Brain microvascular endothelial cell (primary cell): ENCODE measurements at places on chromosomes 1 and 21.

DNA sequence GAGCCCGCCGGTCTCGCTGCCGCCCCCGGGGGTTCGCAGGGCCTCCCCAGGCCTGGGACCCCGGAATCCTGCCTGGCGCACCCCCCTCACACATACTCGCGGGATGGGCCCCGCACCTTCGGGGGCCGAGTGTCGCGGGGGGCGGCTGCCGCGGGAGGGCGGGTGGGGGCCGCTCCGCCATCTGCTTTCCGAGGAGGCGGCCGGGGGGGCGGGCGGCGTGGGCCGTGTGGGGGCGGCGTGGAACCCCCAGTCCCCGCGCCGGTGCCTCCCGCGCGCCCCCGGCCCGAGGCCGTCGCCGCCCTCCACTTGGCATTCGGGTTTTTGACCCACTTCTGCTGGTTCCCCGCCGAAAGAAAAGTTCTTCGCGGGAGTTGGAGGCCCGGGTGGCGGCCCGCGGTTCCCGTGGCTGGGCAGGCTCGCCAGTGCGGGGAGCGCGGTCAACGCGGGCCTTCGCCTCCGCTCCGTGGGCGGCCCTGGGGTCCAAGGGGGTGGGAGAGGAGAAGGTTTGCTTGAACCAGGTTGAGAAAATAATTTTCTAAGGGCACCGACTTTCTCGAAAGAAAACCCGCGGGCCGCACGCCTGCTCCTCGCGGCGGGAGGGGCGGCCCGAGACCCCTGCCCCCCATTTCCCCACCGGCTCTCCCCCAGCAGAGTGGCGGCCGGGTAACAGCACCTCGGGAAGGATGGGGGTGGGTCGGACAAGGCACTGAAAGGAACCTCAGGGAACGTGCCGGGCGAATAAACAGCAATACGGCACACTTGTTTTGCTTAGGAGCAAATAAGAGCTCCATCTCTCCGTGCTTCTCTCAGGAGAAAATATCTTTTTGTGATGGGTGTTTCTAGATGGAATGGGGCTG lies 1.6 kb downstream of the PHF13 start:
- no peak for DNase-seq

- DNase-seq: no peak
These were observed 17.0 kb downstream of the MKNK1 start for GRCh38 chr1:46587069-46587468.

DNA sequence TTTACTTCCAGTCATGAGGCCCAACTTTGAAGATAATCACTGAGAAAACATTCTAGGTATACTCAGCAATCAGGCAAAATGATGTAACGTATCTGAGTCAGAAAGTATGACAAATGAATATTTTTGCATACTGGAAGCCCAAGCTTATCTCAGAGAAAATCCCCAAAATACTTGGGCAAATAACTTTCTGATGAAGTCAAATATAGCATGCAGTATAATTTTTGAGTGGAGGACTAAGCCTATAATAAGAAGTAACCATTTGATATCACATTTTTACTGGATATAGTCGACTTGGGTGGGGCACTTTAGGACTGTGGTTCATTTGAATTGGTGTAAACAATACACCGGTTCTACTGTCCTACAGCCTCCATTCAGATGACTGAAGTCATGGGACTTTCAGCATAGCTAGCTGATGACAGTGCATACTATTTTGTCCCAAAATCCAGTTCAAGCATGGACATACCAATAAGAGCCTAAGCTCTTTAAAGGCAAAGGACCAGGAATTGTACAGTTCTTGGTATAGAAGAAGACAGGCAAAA lies 2.3 kb upstream of the GADD45A start:
- peak; percentile 64 for DNase-seq

GRCh38 chr1:111737216-111738132 lies 1.7 kb downstream of the INKA2 start:
- no peak for DNase-seq

DNA sequence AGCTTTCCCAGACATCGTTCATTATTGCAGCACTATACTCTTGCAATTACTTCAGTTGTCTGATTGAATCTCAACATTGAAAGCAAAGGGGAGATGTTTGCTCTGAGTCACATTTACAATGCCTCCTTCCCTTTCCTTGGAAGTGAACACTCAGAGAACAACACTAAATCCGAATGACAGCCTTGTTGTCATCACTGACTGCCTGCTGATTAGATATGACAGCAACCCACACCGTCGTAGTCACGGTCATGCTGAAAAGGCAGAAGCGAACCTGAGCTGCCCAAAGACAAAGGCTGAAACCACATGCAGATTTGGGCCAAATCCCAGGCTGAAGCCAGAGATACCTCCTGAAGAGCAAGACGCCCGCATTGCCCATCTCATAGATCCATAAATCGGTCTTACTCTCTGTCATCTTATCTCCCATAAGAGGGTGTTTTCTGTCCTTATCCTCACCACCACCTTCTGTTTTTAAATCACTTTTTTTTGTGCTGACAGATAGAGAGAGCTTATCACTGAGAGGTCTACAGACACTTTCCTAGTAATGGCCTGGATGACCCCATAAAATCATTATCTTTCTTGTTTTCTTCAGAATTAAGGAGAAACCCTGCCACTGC lies 47.5 kb downstream of the TMCO4 start:
- no peak for DNase-seq

- no peak for DNase-seq
These were observed 140.1 kb downstream of the TGFBR3 start for GRCh38 chr1:91745640-91746373.

DNA sequence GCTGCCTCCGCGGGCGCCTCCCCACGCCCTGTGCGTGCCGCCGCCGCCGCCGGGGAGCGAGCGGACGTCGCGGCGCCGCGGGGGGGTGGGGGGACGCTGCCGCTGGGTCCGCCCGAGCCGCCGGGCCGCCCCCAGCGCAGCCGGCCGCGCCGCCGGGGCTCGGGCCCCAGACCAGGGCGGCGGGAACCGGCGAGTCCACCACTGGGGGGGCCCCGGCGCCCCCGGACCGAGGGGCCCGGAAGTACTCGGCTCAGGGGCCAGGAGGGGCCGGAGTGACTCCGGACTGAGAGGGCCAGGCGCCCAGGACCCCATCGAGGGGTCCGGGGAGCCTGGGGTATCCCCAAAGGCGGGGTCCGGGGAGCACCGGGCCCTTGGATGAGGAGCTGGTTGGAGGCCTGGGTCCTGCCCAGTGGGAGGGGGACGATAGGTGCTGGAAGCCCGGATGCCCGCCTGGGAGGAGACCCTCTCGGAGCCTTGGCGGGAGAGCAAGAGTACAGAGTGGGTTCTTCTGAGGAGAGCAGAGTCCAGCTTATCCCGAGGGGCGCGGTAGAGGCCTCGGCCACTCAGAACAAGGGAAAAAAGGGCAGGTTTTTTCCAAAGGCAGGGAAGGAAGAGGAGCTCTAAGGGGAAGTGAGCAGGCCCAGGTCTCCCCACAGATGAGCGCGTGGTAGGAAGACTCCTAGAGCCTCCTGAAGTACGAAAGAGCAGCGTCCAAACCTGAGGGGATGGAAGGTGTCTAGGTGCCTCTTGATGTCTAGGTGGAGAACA lies 556 bp downstream of the GMEB1 start:
- DNase-seq: peak; percentile 12

- no peak for DNase-seq
These were observed at the start of gene B4GALT2 for GRCh38 chr1:43978551-43979260. TSS of gene B4GALT2 (plus strand) at chr1:43979210. CDS start at chr1:43981161, 1,951 bp downstream.

GRCh38 chr1:42141978-42142377 lies 11.2 kb upstream of the GUCA2B start:
- DNase-seq: no peak

DNA sequence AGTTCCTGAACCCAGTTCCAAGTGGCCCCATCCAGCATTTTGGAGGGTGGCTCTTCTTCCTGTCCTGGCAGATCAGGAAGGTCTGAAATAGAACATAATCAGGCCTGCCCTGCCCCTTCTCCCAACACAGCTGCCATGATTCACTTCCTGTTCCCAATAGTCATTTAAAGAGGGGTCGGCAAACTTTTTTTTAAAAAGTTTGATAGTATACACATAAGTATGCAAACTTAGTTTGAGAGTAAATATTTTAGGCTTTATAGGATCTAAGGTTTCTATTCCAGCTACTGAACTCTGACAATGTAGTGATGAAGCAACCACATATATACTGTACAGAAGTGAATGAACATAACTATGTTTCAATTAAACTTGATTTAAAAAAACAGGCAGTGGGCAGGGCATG lies 66.4 kb downstream of the LUZP1 start:
- DNase-seq: no peak

GRCh38 chr1:185532856-185533255 lies 201.3 kb upstream of the HMCN1 start:
- DNase-seq: no peak

DNA sequence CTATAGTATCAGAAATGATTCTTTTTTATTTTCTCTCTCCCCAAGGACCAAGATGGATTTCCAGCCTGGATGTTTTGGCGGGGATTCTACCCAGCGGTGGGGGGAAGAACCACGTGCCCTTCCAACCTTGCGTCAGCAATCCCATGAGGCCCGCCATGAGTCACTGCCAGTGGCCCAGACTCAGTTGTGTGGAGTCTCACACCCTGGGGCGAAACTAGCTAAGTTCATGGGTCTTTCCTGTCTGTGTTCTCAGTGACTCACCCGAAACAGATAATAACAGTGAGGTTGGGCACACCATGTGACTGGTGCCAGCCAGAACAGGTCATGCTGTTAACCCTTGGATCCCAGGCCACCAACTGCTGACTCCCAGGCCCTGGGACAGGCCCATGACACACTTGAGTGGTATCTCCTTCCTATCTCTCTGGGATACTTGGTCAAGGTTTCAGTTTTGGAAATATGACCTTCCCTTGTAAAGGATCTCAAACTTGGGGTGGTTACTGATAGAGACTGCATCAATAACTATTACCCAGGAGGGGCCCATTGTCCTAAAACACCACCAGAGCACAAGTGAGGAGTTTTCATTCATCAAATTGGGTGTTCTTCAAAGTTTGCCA lies 98.0 kb upstream of the DUSP10 start:
- DNase-seq: peak; percentile 96

GRCh38 chr21:45319461-45320211 lies 31.9 kb upstream of the POFUT2 start:
- DNase-seq: no peak

DNA sequence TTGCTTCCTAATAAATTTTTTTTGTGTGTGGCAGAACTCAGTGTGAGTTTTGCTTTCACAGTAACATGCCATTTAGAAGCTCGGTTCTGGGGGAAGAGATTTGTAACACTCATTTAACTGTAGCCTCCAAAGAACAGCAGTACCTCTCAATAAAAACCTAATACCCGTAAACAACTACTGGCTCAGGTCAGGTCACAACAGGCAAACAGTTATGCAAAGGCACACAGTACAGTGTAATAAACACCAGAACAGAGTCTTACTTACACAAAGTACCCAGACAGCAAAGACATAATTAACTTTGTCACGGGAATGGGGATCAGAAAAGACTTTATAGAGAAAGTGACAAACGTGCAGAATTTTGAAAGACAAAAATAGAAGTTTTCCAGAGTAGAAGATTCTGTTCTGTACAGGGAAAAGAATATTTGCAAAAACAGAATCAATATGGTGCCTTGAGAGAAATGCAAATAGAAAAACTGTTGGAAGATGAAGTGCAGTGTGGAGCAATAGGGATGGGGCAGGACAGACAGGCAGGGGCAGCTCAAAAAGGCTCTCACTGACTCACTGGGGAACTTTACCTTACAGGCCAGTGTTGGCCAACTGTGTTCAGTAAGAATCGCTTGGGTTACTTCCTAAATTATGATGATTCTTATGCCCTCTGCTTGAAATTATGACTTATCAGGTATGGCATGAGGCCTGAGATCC lies 38.8 kb downstream of the EGLN1 start:
- DNase-seq: no peak

DNA sequence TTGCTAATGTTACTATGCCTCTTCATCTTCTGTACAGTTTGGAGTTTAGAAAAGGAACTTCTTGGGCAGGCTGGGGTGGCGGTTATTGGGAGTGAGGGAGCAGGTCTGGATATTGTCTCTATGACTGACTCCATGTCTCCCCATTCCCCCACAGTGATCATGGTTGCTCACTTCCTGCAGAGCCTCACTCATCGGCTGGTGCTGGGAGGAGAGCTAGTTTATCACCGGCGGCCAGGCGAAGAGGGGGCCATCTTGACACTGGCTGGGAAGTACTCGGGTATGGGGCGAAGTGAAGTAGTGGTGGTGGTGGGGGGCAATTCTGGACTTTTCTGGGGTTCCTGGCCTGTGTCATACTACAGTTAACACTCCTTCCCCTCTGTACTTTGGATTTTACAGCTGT lies 2.2 kb downstream of the TOMM40L start:
- no peak for DNase-seq

DNA sequence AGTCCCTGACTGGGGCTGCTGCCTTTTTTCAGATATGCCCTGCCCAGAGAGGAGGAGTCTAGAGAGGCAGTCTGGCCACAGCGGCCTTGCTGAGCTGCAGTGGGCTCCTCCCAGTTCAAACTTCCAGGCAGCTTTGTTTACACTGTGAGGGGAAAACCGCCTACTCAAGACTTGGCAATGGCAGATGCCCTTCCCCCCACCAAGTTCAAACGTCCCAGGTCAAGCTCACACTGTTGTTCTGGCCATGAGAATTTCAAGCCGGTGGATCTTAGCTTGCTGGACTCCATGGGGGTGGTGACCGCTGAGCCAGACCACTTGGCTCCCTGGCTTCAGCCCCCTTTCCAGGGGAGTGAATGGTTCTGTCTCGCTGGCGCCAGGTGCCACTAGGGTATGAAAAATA lies 18.3 kb upstream of the C1orf53 start:
- no peak for DNase-seq

GRCh38 chr1:170521818-170522217 lies 10.1 kb upstream of the GORAB start:
- DNase-seq: no peak

- no peak for DNase-seq
These were observed 83.4 kb downstream of the SLC16A1 start for GRCh38 chr1:112872551-112872962.

- no peak for DNase-seq
These were observed 4.1 kb downstream of the PALMD start for GRCh38 chr1:99650030-99650429.

DNA sequence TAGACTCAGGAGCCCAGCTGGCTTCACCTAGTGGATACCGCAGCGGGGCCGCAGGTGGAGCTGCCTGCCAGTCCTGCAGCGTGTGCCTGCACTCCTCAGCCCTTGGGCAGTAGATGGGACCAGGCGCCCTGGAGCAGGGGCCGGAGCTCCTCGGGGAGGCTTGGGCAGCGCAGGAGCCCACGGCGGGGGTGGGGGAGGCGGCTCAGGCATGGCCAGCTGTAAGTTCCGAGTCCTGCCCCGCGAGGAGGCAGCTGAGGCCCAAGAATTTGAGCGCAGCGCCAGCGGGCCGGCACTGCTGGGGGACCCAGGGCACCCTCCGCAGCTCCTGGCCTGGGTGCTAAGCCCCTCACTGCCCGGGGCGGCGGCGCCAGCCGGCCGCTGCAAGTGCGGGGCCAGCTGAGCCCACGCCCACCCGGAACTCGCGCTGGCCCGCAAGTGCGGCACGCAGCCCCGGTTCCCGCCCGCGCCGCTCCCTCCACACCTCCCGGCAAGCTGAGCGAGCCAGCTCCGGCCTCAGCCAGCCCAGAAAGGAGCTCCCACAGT lies 30.9 kb downstream of the UTP25 start:
- no peak for DNase-seq

DNA sequence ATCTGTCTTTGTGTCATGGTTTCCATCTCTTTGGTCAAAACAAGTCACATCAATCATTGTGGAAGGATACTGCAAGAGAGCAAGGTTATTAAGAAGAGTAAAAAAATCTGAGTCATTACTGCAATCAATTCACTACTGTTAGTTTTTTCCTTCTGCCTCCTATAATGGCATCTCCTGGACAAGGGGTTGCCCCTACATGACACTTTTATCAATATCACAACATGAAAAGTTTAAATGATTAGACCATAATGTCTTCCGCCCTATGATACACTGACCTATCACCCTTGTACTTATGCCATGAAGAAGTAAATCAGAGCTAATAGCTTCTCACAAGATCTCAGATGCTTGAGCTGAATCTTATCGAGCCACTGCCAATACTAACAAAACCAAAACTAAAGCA lies 223.9 kb downstream of the KCNK2 start:
- no peak for DNase-seq
